ENCODE measurements at places on chromosomes 5 and 9. TPM values are rescaled to one million over a fixed set of nuclear protein-coding genes. Genes with fewer than 3 reads are reported as not detected.
A peak's percentile ranks its signal among the peaks of the same experiment; 100 is the strongest.

GRCh38 chr5:3277590-3278196, 317.9 kb upstream of the IRX1 start:
- H3K27me3 ChIP-seq = no peaks in the 10 kb centered on the region
- no peak overlapping the region for H3K4me3 ChIP-seq
- H3K4me1 ChIP-seq = no peaks in the 10 kb centered on the region
- no peak for DNase-seq
- no peaks in the 10 kb centered on the region for H3K36me3 ChIP-seq
- H3K27ac ChIP-seq = no peak overlapping the region

DNA sequence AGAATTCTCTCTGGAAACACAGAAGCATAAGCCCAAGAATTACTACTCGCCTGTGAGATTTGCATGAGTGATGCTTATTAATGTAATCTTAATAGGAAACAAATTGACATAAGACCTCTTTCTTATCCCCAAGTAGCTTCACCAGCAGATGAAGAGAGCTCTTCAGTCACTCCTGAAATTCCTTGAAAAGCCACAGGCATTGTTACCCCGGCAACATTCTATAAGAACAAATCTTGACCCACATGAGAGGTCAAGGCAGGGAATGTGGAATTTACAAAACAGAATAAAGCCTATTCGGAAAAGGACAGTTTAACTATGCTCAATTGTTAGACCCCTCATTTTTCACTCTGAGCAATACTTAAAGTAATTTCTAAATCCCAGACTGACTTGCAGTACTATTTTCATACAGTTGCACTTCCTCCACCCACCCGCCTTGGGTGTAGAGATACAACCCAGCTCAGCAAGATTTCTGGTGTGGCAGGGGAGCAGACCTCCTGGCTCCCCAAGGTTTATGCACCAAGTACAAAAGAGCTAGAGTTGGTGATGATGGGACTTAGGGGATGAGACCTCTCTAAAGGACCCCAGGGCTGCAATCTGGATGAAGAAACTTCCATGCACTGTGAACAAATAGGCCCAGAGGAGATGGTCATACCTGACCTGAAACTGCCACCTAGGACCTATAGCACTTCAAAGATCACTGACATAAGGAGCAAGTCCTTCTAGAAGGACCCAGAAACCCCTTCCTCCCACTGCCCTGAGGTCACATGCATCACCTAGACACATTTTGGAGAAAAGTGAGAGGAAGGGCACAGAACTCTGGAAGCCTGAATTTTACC, 242.1 kb downstream of the ZNF608 start:
- no peak overlapping the region for H3K4me3 ChIP-seq
- no peak overlapping the region for H3K27ac ChIP-seq
- H3K27me3 ChIP-seq = no peaks in the 10 kb centered on the region
- H3K4me1 ChIP-seq = no peaks in the 10 kb centered on the region
- no peaks in the 10 kb centered on the region for H3K36me3 ChIP-seq

GRCh38 chr5:93756372-93756771, 15.0 kb upstream of the POU5F2 start:
- no peak overlapping the region for H3K27ac ChIP-seq
- H3K27me3 ChIP-seq = no peaks in the 10 kb centered on the region
- no peak overlapping the region for H3K4me3 ChIP-seq
- no peaks in the 10 kb centered on the region for H3K36me3 ChIP-seq
- DNase-seq = no peak

DNA sequence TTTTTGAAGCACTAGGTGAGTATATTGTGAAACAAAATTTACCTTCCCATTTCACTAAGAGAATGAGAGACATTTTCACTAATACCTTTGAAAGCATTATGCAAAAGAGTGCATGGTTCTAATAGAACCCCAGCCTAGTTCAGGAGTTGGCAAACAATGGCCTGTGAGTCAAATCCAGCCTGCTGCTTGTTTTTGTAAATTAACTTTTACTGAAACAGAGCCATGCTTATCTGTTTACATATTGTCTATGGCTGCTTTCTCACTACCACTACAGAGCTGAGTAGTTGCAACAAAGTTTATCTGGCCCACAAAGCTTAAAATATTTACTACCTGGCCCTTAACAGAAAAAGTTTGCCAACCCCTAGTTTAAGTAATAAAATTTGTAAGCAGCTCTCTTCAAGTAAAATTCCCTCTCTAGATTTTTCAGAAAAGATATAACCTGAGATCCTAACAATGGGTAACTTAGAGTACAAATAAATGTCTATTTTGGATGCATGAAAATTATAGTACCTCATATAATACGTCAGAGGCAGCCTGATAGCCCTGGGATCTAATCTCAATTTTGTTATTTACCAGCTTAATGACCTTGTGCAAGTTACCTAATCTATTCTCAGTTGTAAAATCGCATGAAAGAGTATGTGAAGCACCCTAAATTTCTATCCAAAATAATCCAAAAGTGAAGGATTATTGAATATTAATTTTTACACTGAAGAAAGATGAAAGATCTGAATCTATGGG, 50.7 kb upstream of the ARL15 start:
- peaks cover 33% of the 10 kb centered on the region for H3K4me1 ChIP-seq
- H3K36me3 ChIP-seq = no peaks in the 10 kb centered on the region
- peak; percentile 21 for DNase-seq
- H3K27ac ChIP-seq = peak overlapping the region; percentile 91

- H3K27me3 ChIP-seq = no peaks in the 10 kb centered on the region
- no peak overlapping the region for H3K4me3 ChIP-seq
- no peak overlapping the region for H3K27ac ChIP-seq
- no peaks in the 10 kb centered on the region for H3K36me3 ChIP-seq
These were observed 168.3 kb upstream of the OTULINL start for GRCh38 chr5:14413331-14413750.

- H3K27me3 ChIP-seq = no peaks in the 10 kb centered on the region
- H3K36me3 ChIP-seq = no peaks in the 10 kb centered on the region
- H3K27ac ChIP-seq = no peak overlapping the region
These were observed 7.1 kb downstream of the PHYHD1 start for GRCh38 chr9:128927731-128928411.

GRCh38 chr9:138022121-138022741, 144.6 kb downstream of the CACNA1B start:
- H3K4me1 ChIP-seq = no peaks in the 10 kb centered on the region
- H3K36me3 ChIP-seq = no peaks in the 10 kb centered on the region
- peak; percentile 62 for DNase-seq
- H3K27ac ChIP-seq = no peak overlapping the region
- H3K27me3 ChIP-seq = peaks cover 54% of the 10 kb centered on the region

DNA sequence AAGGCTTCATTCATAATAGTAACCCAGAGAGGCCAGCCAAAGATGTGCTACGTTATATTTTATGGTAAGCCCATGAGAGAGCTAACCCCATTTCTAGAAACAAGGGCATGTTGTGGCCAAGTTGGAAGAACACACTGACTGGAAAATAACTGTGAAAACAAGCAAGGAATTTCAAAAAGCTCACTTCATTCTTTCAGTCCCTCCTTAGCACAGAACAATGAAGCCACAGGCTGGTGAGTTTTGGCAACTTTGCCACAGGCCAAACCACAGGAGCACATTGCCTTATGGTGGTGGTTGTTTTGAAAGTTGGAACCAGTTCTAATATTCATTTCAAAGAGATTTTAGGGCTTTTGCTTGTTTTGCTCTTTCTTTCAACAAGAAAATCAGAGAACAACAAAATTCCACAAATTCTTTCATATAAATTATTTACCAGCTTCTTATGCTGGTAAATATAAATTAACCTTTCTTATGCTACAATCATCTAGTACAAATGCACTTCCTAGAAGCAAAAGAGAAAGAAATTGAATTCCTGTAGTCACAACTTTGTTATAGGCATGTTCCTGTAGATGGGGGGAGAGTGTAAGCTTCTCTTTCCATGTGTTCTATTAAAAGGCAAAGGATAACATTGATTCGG, 225.4 kb upstream of the RFX3 start:
- no peak overlapping the region for H3K27ac ChIP-seq
- no peaks in the 10 kb centered on the region for H3K4me1 ChIP-seq
- H3K4me3 ChIP-seq = no peak overlapping the region
- no peak for DNase-seq
- H3K27me3 ChIP-seq = no peaks in the 10 kb centered on the region

- DNase-seq = no peak
- H3K27me3 ChIP-seq = no peaks in the 10 kb centered on the region
- no peak overlapping the region for H3K4me3 ChIP-seq
These were observed 14.9 kb upstream of the SCGB3A2 start for GRCh38 chr5:147863454-147864158.

DNA sequence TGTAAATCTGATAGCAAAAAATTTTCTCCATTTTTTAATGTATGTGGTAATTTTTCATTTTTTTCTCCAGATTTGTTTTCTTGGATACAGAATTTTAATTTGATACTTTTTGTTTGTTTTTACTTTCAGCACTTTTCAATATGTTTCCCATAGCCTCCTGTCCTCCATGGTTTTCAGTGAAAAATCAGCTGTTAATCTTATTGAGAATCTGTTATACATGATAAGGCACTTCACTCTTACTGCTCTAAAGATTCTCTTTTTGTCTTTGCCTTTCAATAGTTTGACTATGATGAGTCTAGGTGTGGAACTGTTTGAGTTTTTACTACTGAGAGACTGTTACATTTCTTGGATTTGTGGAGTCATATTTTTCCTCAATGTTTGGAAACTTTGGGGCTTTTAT, 455.7 kb upstream of the NUDT12 start:
- H3K27me3 ChIP-seq = no peaks in the 10 kb centered on the region
- H3K4me3 ChIP-seq = no peak overlapping the region
- no peaks in the 10 kb centered on the region for H3K4me1 ChIP-seq
- H3K27ac ChIP-seq = no peak overlapping the region
- DNase-seq = no peak
- H3K36me3 ChIP-seq = no peaks in the 10 kb centered on the region

- no peaks in the 10 kb centered on the region for H3K4me1 ChIP-seq
- H3K27ac ChIP-seq = no peak overlapping the region
- H3K27me3 ChIP-seq = no peaks in the 10 kb centered on the region
- no peak overlapping the region for H3K4me3 ChIP-seq
- H3K36me3 ChIP-seq = no peaks in the 10 kb centered on the region
These were observed 95.5 kb upstream of the PTPN3 start for GRCh38 chr9:109593612-109594011.

- no peak for DNase-seq
- peaks cover 13% of the 10 kb centered on the region for H3K27me3 ChIP-seq
- H3K4me3 ChIP-seq = no peak overlapping the region
- no peaks in the 10 kb centered on the region for H3K36me3 ChIP-seq
- no peak overlapping the region for H3K27ac ChIP-seq
These were observed 9.4 kb downstream of the FIBCD1 start for GRCh38 chr9:130929571-130930038.

DNA sequence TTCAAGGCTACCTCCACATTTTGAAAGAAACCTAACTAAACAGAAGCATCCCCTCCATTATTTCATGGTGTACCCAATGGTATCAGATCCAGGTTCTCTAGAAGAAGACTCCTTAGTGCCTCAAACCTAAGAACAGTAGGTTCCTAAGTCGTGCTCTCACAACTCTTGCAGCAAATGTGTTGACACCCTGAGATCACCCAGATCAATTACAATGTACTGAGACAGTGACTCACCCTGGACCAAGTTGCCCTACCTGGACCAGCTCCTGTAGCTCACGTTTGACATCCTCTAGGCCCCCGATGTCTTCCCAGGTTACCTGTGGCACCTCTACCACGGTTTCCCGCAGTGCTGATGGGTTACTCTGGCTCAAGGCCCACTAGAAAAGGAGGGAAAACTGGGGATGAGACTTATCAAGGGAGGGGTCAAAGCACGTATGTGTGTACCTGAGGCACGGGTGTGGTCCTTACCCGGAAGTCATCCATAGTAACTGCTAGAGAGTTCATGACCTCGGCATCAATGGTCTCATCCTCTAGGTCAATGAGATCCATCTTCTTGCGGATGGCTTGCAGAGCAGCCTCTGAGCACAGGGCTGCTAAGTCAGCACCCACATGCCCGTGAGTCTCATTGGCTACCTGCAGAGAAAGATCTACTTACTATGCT, 11.7 kb downstream of the VCP start:
- DNase-seq = no peak
- no peaks in the 10 kb centered on the region for H3K27me3 ChIP-seq

- no peaks in the 10 kb centered on the region for H3K36me3 ChIP-seq
- no peaks in the 10 kb centered on the region for H3K27me3 ChIP-seq
- DNase-seq = no peak
These were observed 117.4 kb downstream of the GPR21 start for GRCh38 chr9:123150708-123151503.

GRCh38 chr9:104984121-104984520, 56.2 kb upstream of the ABCA1 start:
- no peak for DNase-seq
- H3K4me3 ChIP-seq = no peak overlapping the region
- no peaks in the 10 kb centered on the region for H3K36me3 ChIP-seq
- no peaks in the 10 kb centered on the region for H3K4me1 ChIP-seq
- no peaks in the 10 kb centered on the region for H3K27me3 ChIP-seq
- no peak overlapping the region for H3K27ac ChIP-seq

- H3K27ac ChIP-seq = no peak overlapping the region
- no peak for DNase-seq
- H3K4me3 ChIP-seq = no peak overlapping the region
These were observed 5.6 kb downstream of the ADAMTSL2 start for GRCh38 chr9:133539991-133540697.

- DNase-seq = no peak
- H3K27me3 ChIP-seq = no peaks in the 10 kb centered on the region
- H3K4me1 ChIP-seq = no peaks in the 10 kb centered on the region
- H3K4me3 ChIP-seq = no peak overlapping the region
- H3K36me3 ChIP-seq = no peaks in the 10 kb centered on the region
These were observed 113.5 kb downstream of the MPDZ start for GRCh38 chr9:13165956-13166355.

HAVCR1 gene
- 9.5 TPM for total RNA-seq

PCDHB11 gene
- total RNA-seq = 0.92 TPM

EIF4E1B gene
- not detected for total RNA-seq

Measured in hepatocyte (in vitro differentiated cells).